ENCODE measurements at places on chromosomes 4 and X. TPM values are rescaled to one million over a fixed set of nuclear protein-coding genes. Genes with fewer than 3 reads are reported as not detected.

Gene UGT8
- total RNA-seq = not detected

Gene MUC7
- not detected for total RNA-seq

- no peak for DNase-seq
- no peak overlapping the region for H3K4me3 ChIP-seq
- no peak overlapping the region for H3K27ac ChIP-seq
- H3K36me3 ChIP-seq = no peaks in the 10 kb centered on the region
- H3K4me1 ChIP-seq = no peaks in the 10 kb centered on the region
- H3K27me3 ChIP-seq = peaks cover 2% of the 10 kb centered on the region
Measured at GRCh38 chr4:93743022-93743421, 85.5 kb upstream of the ATOH1 start.

DNA sequence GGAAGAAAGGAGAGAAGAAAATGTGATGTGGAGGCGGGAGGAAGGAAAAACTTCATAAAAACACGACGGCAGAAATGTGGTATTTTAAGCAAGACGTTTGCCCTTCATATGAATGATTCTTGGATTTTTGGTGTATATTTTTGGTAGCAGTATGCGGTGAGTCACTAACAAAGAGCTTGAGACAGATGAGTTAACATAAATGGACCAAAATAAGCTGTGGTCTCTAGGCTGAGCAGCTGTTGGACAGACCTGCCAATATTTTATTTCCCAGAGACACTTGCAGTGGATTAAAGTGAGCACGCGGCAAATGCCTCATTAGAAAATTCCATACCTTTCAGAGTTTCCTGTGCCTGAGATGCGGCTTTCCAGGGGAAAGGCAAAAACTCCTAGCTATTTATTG is 43.1 kb upstream of the RPS6KA3 start:
- DNase-seq = no peak
- no peak overlapping the region for H3K27ac ChIP-seq
- peaks cover 2% of the 10 kb centered on the region for H3K36me3 ChIP-seq
- peaks cover 2% of the 10 kb centered on the region for H3K27me3 ChIP-seq
- H3K4me3 ChIP-seq = no peak overlapping the region
- no peaks in the 10 kb centered on the region for H3K4me1 ChIP-seq

DNA sequence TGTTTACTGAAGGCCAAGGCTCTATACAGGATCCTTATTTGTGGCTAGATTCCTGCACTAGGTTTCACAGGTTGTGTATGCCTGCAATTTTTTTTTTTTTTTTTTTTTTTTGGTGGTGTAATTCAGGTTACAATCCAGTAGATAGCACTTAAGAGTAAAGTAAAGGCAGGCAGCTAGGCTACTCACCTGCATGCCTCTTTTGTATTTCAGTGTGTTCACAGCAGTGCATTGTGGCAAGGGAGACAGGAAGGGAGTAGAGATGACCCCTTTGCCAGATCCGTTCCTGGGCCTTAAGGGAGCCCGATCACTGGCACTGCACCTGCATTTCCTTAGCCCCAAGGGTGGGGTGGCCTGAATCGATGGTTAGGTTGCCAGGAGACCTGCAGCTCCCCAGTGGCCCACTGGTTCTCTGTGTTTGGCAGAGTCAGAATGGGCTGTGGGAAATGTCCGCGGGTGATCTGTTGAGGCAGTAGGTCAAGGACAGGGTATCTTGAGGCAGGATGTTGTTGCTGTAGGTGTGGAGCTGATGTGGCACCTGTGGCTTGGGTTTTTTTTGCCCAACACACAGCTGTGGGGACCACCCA is 374.9 kb upstream of the AADAT start:
- no peaks in the 10 kb centered on the region for H3K27me3 ChIP-seq
- DNase-seq = no peak
- no peak overlapping the region for H3K4me3 ChIP-seq
- H3K27ac ChIP-seq = no peak overlapping the region
- no peaks in the 10 kb centered on the region for H3K36me3 ChIP-seq
- no peaks in the 10 kb centered on the region for H3K4me1 ChIP-seq

GRCh38 chr4:168688584-168688983 is 191.7 kb downstream of the PALLD start:
- no peaks in the 10 kb centered on the region for H3K4me1 ChIP-seq
- peaks cover 14% of the 10 kb centered on the region for H3K27me3 ChIP-seq
- H3K36me3 ChIP-seq = no peaks in the 10 kb centered on the region
- no peak overlapping the region for H3K27ac ChIP-seq
- H3K4me3 ChIP-seq = no peak overlapping the region

DNA sequence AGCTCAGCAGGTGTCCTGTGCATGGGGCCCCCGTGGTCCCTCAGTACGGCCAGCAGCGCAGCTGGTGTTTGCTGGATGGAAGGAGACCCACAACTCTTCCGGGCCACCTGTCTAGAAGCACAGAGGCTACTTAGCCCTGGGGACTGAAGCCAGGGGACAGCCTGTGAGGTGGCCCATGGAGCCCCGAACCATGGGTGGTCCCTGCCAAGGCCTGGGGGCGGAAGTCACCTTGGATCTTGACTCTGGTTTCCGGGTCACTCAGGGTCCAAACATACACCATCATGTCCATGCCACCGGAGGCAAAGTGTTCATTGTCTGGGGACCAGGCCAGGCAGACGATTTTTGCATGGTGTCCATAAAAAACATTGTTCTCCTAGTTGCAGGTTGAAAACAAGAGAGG is 39.5 kb downstream of the WDR1 start:
- H3K27ac ChIP-seq = no peak overlapping the region
- no peaks in the 10 kb centered on the region for H3K4me1 ChIP-seq
- H3K4me3 ChIP-seq = no peak overlapping the region
- DNase-seq = no peak
- H3K27me3 ChIP-seq = no peaks in the 10 kb centered on the region
- peaks cover 25% of the 10 kb centered on the region for H3K36me3 ChIP-seq

GRCh38 chr4:24274381-24274941 is 309.9 kb downstream of the DHX15 start:
- no peak overlapping the region for H3K27ac ChIP-seq
- H3K36me3 ChIP-seq = no peaks in the 10 kb centered on the region
- DNase-seq = no peak
- H3K4me1 ChIP-seq = no peaks in the 10 kb centered on the region

DNA sequence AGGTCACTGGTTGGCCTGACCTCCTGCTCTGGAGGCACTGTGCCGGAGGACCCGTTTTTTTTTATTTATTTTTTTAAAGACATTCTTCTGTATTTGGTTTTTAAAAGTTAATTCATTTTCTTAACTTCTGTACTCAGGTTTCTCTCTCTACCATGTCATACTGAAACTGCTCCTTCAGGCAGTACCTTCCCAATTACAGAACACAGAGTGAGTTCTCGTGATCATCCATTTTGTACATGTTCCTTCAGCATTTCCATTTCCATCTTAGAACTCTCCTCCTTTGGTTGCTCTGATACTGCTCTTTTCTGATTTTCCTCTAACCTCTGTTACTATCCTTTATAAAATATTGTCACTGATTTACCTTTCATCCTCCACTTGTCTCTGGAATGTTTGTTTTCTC is 17.9 kb downstream of the UBE2K start:
- no peaks in the 10 kb centered on the region for H3K27me3 ChIP-seq
- H3K4me3 ChIP-seq = no peak overlapping the region
- H3K4me1 ChIP-seq = peaks cover 46% of the 10 kb centered on the region
- H3K27ac ChIP-seq = no peak overlapping the region

GRCh38 chr4:147059064-147059731 is 113.5 kb upstream of the TTC29 start:
- no peak overlapping the region for H3K4me3 ChIP-seq
- no peak overlapping the region for H3K27ac ChIP-seq
- no peaks in the 10 kb centered on the region for H3K27me3 ChIP-seq
- peaks cover 10% of the 10 kb centered on the region for H3K4me1 ChIP-seq

All from activated naive CD8-positive, alpha-beta T cell treated with anti-CD3 and anti-CD28 coated beads, Interleukin-2, amount 10 ng/mL, durations not matched to agents 7 days and 5 days (primary cell).